ENCODE measurements at places on chromosomes 16 and 17. TPM values are rescaled to one million over a fixed set of nuclear protein-coding genes. Genes with fewer than 3 reads are reported as not detected.

HSD17B2 gene
- total RNA-seq: not detected

GRCh38 chr16:80347900-80348299 is 192.9 kb upstream of the DYNLRB2 start:
- DNase-seq: no peak

- no peak for DNase-seq
These were observed 2.0 kb downstream of the SMIM22 start for GRCh38 chr16:4796982-4797804.

DNA sequence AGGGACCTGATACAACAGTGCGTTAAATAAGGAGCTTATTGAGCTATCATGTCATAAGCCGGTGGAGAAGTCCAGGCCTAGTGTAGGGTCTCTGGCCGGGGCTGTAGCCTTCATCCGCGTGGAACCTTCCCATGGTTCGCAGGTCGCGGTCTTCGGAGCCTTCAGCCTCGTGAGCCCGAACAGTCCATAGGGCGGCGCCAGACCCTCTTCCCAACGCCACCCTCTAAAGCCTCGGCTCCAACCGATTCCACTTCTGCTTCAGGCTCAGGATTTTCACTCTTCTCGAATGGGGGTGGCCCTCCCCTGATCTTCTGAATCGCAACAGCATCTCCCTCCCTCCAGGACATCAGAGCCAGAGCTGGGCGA is 10.3 kb upstream of the BRCA1 start:
- DNase-seq: no peak

NPIPB6 gene
- total RNA-seq: not detected

DNA sequence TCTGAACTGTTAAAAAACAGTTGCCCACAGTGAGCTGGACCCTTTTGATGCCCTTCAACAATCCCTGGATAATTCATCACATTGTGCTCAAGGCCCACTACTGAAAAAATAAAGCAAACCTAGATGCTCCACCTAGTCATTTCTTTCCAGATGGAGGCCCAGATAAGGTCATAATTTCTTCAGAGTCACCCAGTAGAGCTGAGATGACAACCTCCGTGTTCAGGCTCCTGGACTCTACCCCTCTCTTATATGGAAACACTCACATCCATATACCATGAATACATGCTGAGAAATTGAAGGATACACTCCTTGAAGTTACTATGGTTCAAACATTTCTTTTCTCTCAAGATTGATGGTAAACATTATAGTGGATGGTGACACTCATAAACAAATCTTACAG is 2.7 kb upstream of the ABCA3 start:
- no peak for DNase-seq

GRCh38 chr16:62597875-62598274 is 561.6 kb upstream of the CDH8 start:
- no peak for DNase-seq

TMEM100 gene
- total RNA-seq: 5.2 TPM

- DNase-seq: no peak
These were observed 4.2 kb upstream of the CCNF start for GRCh38 chr16:2425008-2425518.

NTN1 gene
- total RNA-seq: 11.5 TPM

DNA sequence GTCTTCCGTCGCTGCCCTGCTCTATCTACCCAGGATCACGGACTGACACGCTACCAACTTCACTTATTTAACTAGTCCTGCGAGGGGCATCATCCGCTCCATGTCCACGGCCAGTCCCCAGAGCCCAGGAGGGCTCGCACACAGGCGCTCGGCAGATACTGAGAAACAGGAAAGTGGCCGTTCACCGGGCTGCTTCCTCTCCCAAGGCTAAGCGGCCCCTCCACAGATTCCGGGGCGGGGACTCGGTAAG is 388 bp downstream of the OXLD1 start:
- no peak for DNase-seq

- no peak for DNase-seq
These were observed 85.5 kb upstream of the HNF1B start for GRCh38 chr17:37830151-37830993.

NPIPA7 gene
- 5.5 TPM for total RNA-seq

DNA sequence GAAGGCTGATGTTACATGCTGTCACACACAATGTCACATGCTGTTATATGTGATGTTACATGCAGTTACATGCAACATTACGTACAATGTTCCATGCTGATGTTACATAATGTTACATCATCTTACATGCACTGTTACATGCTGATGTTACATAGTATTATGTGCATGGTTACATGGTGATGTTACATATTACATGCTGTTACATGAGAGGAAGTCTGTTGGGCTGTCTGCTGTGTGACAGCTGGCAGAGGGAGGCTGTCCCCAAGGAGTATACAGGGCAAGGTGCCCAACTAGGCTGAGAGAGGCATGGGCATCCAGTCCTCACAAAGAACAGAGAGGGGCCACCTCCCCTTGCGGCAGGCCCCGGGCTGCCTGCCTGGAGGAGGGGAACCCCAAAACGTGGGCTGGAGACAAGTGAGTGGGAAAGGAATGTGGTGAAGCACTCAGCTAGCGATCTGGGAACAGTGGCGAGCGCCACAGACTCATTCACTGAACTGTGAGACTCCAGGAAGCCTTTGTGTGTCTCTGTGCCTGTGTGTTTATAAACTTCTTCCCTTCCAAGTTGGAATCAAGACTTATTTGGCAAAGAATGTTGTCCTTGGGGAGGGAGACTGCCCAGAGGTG is 30.6 kb downstream of the TMEM92 start:
- no peak for DNase-seq

MARCHF10 gene
- not detected for total RNA-seq

PRR35 gene
- not detected for total RNA-seq

All from cardiac septum (tissue), 1 donor.